ENCODE measurements at places on chromosomes 12 and 14. TPM values are rescaled to one million over a fixed set of nuclear protein-coding genes. Genes with fewer than 3 reads are reported as not detected.

GRCh38 chr12:123532808-123533649 lies 490 bp downstream of the RILPL1 start:
- peak; percentile 60 for ATAC-seq

DNA sequence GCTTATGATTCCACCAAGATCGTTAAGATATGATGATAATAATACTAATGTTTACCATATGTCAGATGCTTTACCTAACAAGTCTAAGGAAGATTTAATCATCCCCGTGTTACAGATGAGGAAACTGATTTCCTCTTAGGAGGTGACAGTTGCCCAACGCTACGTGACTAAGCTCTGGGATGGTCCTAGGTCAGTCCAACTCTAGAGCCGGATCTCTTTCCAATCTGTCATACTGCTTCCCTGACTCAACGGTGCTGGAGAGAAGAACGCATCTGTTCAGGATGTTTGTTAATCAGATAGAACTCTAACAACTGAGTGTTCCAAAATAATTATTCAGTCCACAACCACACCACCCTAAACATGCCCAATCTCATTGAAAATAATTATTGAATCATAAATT lies 39.8 kb downstream of the NDUFA12 start:
- no peak for ATAC-seq

DNA sequence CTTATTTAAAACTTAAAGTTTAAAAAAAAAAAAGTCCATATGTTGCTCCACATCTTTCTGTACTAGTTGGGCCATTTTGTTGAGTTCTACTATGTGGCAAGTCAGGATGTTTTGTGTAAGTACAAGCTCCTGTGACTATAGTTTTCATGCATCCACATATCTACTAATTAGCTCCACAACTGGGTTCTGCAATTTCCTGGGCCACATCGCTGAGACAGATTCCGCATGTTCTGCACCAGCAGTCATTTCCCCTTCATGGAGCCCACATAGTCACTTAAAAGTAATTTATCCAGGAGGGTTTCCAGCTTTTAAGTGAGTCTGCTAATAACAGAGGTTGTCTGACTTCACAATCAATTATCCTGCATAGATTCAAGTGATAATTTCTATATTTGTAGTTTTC lies 461.4 kb downstream of the ZFP36L1 start:
- ATAC-seq: no peak

PTHLH gene
- not detected for total RNA-seq

Measured in activated T-helper 17 cell treated with anti-CD3 and anti-CD28 coated beads, Interleukin-2, amount 50 U/mL, for 72 hours (primary cell).